Choroid plexus epithelial cell (primary cell): ENCODE measurements at places on chromosomes 13 and 19.

- DNase-seq, result no peak
These were observed 350.1 kb upstream of the NBEA start for GRCh38 chr13:34591900-34592529.

DNA sequence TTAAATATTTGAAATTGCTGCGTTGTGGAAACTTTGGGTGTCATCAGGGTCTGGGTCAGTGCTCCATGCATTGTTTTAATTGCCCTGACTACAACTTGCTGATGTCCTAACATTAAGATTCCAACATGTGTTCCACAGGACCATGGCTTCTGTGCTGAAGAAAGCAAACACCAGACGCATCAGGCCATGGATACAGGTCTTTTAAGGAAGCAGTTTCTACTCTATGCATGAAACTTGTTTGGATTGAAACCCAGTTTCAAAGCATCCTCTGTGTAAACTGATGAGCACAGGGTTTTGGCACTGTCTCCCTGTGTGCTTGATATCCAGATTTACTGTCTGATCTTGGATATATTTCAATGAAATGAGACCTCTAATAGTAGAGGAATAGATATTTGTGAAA, 328.4 kb upstream of the SLC10A2 start:
- DNase-seq, result no peak

DNA sequence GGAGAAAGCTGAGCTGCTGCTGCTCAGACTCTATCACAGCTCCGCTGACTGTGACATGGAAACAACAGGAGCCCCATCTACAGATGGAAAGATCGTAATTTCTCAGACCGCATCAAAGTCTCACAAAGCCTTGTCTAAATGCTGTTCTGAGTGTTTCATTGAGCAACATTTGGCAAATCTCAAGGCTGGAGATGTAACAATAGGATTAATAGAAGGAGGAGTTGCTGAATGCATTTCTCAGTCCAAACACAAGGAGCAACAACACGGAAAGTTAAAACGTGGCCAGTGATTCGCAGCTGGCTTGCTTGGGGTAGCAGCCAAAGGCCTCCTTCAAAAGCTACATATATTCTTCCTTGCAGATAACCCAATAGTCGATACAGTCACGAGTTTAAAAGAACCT, 55.7 kb downstream of the MRPL57 start:
- DNase-seq, result peak; percentile 15

DNA sequence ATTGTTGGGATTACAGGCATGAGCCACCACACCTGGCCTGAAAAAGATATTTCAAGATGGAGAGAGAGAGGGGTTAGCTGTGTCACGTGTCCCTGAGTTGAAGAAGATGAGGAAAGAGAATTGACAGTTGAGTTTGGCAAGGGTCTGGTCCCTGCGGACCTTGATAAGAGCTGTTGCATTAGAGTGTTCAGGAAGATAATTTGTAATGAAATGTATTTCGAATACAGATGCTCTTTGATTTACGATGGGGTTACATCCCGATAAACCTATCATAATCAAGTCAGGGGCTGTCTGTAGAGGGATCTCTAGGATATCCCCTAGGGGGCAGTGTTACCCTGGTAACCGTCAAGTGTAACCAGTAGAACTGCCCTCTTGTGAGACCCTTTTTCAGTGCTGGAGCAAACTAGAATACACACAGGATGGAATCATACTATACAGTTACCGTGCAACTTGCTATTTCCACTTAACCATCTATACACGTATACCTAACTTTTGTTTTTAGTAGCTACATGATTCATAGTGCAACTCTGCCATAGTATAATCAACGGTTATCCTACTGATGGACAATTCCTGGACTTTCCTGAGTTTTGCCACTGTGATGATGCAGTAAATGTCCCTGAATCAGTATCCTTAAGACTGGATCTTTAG, 1.5 kb upstream of the ELOF1 start:
- DNase-seq, result peak; percentile 89

DNA sequence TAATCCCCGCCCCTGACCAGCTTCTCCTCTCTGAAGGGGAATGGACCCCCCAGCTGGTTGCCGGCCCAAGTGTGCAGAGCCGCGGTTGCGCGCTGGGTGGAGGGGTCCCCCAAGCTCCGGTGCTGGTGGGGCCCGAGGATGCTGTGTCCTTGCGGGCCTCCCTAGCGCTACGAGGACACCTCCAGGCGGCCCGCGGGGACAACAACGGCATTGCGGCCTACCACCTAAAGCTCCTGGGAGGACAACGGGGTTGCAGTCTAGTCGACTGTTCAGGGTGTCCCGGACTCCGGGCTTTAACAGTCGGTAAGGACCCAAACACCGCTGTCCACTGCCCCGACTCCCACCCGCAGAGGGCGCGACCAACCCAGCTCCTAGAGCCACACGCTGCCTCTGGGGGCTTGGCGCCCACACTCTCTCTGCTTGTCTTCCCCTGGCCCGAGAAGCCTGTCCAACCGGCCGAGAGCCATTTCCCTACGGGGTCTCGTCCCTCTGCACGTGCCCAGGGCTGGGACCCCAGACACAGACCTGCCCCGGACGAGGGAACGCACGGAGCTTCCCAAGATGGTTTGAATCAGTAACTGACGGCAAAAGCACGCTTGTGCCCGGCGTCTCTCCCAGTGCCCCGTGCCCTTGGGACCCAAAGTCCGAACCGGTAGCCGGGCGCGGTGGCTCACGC, 927 bp upstream of the SDHAF1 start:
- no peak for DNase-seq

DNA sequence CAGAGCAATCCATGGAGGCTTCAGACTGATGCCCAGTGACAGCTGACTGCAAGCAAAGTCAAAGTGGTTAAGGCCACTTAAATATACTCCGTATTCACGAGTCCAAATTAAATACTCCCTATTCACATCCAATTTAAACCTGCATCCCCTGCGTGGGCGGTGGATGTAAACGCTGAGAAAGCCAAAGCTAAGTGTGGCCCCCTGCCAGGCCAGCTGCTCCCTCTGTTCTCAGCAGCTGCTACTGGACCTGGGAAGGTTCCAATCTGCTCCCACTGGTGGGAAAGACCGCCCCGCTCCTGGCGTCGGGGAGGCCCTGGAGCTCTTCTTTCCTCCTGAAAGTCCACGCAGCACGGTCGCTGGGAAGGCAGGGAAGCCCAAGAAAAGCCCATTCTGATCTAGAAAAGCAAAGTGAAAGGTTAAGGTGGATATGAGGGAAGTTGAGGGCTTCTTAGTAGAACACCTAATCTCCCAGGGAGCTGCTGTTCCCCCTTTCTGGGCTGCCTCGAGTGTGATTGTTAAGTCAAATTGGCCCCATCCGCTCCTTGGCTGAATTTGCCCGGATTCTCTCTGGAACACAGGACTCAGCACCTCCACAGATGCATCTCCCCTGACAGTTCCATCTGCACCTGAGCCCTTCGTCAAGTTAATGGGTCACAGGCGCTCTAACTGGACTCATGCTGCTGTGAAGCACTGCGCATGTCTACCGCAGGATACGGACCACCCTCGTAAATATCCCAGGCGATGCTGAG, 205.5 kb downstream of the USP12 start:
- DNase-seq, result peak; percentile 70

DNA sequence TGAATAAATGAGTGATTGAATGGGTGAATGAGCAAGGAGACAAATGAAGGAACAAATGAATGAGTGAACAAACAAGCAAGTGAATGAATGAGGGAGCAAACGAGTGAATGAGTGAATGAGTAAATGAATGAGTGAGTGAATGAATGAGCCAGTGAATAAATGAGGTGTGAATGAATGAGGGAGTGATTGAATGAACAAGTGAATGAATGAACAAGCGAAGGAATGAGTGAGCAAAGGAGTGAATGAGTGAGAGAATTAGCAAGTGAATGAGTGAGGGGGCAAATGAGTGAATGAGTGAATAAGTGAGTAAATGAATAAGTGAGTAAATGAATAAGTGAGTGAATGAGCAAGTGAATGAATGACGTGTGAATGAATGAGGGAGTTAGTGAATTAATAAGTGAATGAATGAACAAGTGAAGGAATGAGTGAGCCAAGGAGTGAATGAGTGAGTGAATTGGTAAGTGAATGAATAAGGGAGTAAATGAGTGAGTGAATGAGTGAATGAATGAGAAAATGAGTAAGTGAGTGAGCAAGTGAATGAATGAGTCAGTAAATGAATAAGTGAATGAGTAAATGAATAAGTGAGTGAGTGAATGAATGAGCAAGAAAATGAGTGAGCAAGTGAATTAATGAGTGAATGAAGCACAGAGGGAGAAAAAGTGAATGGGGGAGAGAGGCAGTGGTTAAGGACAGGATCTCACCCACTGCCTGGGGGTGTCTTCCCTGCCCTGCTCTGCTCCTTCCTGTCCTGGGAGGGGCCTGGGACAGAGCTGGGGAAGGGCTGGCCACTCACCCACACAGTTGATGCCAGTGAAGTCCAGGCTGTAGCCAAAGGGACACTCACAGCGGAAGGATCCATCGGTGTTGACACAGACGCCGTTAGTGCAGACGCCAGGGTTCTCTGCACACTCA, 36.4 kb downstream of the CCL25 start:
- no peak for DNase-seq

- no peak for DNase-seq
These were observed 13.4 kb downstream of the MEIS3 start for GRCh38 chr19:47405854-47406417.

GRCh38 chr13:23806874-23807526, 82.2 kb downstream of the MIPEP start:
- no peak for DNase-seq

GRCh38 chr13:33676045-33676989, 141.6 kb upstream of the RFC3 start:
- DNase-seq, result peak; percentile 73

DNA sequence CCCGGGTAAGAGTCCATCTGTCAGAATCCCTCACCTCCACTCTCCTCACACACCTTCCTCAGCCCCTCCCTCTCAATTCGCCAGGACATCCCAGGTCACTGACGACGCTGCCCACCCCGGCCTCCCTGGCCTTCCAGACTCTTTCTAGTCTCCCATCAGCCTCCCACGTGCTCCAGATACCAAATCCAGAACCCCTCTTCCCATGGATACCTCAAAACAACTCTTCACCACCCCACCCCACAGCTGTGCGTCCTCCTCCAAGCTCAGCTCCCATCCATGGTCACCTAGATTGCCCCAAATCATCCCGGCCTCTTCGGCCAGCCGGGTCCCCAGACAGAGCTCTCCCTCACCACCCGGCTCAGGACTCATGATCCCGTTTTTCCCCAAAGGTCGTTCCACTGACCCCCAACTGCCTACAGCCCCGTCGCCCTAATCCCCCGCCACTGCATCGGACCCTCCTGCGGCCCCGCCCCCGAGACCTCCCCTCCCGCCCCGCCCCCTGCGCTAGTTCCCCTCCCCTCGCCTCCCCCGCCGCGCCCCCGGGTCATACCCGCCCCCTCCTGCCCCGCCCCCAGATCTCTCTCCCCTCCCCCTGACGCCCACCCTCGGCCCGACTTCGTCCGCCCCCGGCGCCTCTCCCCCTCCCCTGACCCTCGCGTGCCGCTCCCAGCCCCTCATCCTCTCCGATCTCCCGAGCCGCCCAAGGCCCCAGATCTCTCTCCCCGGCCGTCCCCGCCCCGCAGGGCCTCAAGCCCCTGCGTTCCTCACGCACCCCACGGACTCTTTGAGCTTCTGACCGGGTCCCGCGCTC, 546 bp downstream of the UBXN6 start:
- DNase-seq, result peak; percentile 78

DNA sequence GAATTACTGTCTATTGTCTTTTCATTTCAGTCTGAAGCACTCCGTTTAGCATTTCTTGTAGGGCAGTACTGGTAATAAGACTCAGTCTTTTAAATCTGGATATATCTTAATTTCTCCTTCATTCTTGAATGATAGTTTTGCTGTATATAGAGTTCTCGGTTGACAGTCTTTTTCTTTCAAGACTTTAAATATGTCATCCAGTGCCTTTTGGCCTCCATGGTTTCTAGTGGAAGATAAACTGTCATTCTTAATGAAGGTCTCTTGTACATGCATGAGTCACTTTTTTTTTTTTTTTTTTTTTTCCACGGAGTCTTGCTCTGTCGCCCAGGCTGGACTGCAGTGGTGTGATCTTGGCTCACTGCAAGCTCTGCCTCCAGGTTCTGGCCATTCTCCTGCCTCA, 27.2 kb upstream of the ZDHHC20 start:
- no peak for DNase-seq

DNA sequence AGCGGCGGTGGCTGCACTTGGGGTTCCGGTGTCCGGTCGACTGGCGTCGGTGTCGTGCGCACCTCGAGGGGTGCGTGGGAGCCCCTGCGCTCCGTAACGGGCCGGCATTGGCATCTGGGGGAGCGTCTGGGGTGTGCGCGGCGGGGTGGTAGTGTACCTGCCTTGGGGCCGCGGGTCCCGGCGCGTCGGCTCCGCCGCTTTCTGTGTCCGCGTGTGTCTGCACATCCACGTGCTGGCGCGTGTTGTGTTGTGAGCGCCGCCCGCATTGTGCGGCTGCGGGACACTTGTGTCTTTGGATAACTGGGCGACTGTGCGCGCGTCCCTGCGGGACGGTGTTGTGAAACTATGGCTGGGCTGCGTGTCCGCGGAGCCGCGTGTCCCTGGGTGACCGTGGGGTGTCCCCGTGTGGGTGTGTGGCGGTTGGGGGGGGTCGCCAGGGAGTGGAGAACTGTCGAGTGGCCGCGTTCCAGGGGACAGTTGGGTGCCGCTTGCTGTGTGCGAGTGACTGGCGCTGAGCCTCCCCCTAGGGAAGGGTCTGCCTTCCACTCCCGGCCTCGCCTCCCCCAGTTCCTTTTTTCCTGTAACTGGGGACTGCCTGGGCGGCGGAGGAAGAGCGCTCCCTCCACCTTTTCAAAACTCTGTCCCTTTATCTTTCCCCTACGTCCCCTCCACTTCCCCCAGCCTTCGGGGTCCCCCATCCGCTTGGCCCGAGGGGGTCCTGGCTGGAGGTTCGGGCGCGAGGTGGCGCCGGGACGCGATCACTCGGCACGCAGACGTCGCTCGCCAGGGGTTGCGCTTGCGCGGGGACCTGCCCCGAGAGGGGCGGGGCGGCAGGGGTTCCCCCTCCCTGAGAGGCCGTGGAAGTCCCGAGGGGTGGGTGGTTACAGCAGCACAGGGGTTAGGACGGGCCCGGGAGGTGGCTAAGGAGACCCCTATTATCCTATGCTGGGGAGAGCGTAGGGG, 5.7 kb upstream of the NFIC start:
- no peak for DNase-seq

GRCh38 chr13:67306742-67307141, 76.6 kb upstream of the PCDH9 start:
- no peak for DNase-seq

- DNase-seq, result no peak
These were observed 3.5 kb downstream of the KCTD15 start for GRCh38 chr19:33800012-33800680.

GRCh38 chr13:31322702-31323405, 123.1 kb downstream of the B3GLCT start:
- DNase-seq, result no peak

- peak; percentile 94 for DNase-seq
These were observed 6.0 kb upstream of the TNFAIP8L1 start for GRCh38 chr19:4633140-4633967.

- DNase-seq, result no peak
These were observed 185.1 kb downstream of the PRR20E start for GRCh38 chr13:57352114-57352513.

GRCh38 chr19:15265850-15266248, 33.6 kb upstream of the EPHX3 start:
- peak; percentile 97 for DNase-seq
